A549 treated with ZK216348 at 1 μM for 4 hours (cell line): ENCODE measurements at places on chromosomes 12 and 14. TPM values are rescaled to one million over a fixed set of nuclear protein-coding genes. Genes with fewer than 3 reads are reported as not detected.

The IGF1 gene
- not detected in 5 replicates for total RNA-seq

The SLC38A4 gene
- 0.12 TPM in 1 of 5 replicates, not detected in the others for total RNA-seq

The NRIP2 gene
- total RNA-seq, result not detected in 5 replicates

The KSR2 gene
- 0.43 to 0.63 TPM (median 0.58 TPM) in 5 replicates for total RNA-seq

The CD69 gene
- not detected in 5 replicates for total RNA-seq

The KCNMB4 gene
- 0.12 to 0.22 TPM (median 0.18 TPM) in 5 replicates for total RNA-seq

The NRDE2 gene
- 7.4 to 10.8 TPM (median 10.3 TPM) in 5 replicates for total RNA-seq

The FAR2 gene
- total RNA-seq, result 0.21 TPM in 1 of 5 replicates, not detected in the others

The SIVA1 gene
- 110 to 216 TPM (median 189 TPM) in 5 replicates for total RNA-seq

The HOXC6 gene
- total RNA-seq, result 3.5 to 6.0 TPM (median 5.2 TPM) in 5 replicates

The SLC10A1 gene
- total RNA-seq, result not detected in 5 replicates

The TMPRSS12 gene
- total RNA-seq, result not detected in 5 replicates

The MYF5 gene
- not detected in 5 replicates for total RNA-seq

The CCDC196 gene
- total RNA-seq, result not detected in 5 replicates

The ARL6IP4 gene
- 222 to 265 TPM (median 247 TPM) in 5 replicates for total RNA-seq

The ESRRB gene
- total RNA-seq, result 0.09 to 0.36 TPM (median 0.26 TPM) in 5 replicates

The EGLN3 gene
- 2.8 to 5.6 TPM (median 3.9 TPM) in 5 replicates for total RNA-seq

The ASB2 gene
- total RNA-seq, result 0.60 to 2.0 TPM (median 1.0 TPM) in 5 replicates
